Activated CD4-positive, alpha-beta T cell treated with anti-CD3 and anti-CD28 coated beads, Interleukin-2, amount 50 U/mL, for 1 hour (primary cell): ENCODE measurements at places on chromosomes 2 and 18.

- DNase-seq, result no peak
Measured at GRCh38 chr2:232142049-232142448, 180.5 kb downstream of the DIS3L2 start.

GRCh38 chr2:239482778-239483712 is 82.2 kb upstream of the HDAC4 start:
- DNase-seq, result no peak

- DNase-seq, result no peak
Measured at GRCh38 chr2:121613774-121614173, 35.5 kb downstream of the CLASP1 start.

DNA sequence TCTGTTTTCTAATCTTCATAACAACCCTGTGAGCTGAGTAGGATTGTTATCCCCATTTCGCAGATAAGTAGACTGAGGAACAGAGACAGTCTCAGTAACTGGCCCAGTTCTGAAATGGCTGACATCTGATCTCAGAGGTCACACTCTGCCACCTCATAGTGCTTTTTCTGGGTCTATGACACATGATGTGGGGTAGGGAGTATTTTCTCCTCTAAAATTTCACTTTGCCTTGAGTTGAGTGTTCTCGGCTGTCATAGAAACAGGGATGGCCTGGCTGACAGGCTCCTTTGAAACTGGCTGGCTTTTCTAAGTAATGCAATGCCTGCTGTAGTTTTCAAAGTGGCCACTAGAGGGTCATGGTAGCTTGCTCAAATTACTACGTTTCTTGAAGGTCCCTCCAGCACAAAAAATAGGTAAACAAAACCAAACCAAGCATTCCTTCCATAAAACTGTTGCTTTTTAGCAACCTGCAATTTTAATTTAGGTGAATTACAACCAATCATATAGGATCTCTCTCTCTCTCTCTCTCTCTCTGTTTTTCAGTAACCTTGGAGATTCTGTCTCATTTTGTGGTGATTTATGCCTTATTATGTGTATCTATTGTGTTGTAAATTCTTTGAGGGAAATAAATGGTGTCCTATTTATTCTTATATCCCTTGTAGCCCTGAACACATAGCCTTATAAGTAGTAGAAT is 84.2 kb upstream of the TTN start:
- peak; percentile 48 for DNase-seq

DNA sequence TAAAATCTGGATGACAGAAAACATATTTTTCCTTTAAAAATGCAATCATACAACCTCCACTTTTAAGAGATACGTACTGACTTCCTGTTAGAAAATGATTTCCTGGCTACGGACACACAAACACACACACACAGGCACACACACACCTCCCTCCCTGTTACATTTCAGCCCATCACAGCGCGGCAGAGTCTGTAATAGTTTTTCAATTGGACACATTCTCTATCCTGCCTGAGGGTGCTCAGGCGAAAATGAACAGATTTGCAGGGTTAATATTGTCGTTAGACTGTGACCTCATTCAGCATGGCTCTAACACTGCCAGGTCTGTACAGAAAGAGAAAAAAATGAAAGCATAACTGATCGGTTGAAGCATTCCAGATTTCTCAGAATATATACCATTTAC is 45.0 kb downstream of the KCTD1 start:
- no peak for DNase-seq

- DNase-seq, result no peak
Measured at GRCh38 chr2:37770797-37771196, 99.4 kb upstream of the CDC42EP3 start.

- no peak for DNase-seq
Measured at GRCh38 chr2:54360055-54360792, 95.9 kb upstream of the SPTBN1 start.

DNA sequence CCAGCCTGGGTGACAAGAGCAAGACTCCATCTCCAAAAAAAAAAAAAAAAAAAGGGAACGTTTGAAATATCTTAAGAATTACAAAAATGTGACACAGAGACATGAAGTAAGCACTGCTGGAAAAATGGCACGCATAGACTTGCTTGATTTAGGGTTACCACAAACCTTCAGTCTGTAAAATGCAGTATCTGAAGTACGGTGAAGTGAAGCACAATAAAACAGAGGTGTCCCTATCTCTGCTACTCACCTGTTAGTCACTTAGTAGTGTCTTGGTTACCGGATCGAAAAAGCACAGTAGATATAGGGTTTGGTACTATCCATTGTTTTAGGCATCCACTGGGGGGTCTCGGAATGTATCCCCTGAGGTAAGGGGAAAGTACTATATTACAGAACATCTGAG is 11.6 kb upstream of the GREB1L start:
- DNase-seq, result no peak

DNA sequence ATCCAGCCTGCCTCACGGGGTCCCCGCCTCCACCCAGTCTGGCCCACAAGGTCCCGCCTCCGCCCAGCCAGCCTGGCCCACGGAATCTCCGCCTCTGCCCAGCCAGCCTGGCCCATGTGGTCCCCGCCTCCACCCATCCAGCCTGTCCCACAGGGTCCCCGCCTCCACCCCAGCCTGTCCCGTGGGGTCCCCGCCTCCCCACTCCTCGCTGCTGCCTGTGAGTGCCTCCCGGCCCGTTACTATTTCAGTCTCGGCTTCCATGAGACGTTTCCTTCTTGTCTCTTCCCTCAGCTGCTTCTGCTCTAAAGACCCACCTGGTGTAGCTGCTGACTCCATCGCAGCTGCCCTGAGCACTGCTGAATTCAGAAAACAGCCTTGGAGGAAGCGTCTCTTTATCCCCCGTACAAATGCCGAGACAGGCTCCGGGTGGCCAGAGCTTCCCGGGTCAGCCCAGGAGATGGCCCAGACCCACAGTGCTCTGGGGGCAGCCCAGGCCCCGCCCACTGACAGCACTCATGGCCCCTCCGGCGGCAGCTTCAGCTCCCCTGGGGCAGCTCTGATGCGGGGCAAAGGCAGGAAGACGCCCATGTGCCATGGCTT is 69.8 kb downstream of the NFATC1 start:
- no peak for DNase-seq

- no peak for DNase-seq
Measured at GRCh38 chr2:232981356-232981755, 31.7 kb downstream of the NGEF start.

- DNase-seq, result no peak
Measured at GRCh38 chr2:64311948-64312621, 141.9 kb upstream of the LGALSL start.

- no peak for DNase-seq
Measured at GRCh38 chr2:144669196-144669987, 149.5 kb upstream of the ZEB2 start.

DNA sequence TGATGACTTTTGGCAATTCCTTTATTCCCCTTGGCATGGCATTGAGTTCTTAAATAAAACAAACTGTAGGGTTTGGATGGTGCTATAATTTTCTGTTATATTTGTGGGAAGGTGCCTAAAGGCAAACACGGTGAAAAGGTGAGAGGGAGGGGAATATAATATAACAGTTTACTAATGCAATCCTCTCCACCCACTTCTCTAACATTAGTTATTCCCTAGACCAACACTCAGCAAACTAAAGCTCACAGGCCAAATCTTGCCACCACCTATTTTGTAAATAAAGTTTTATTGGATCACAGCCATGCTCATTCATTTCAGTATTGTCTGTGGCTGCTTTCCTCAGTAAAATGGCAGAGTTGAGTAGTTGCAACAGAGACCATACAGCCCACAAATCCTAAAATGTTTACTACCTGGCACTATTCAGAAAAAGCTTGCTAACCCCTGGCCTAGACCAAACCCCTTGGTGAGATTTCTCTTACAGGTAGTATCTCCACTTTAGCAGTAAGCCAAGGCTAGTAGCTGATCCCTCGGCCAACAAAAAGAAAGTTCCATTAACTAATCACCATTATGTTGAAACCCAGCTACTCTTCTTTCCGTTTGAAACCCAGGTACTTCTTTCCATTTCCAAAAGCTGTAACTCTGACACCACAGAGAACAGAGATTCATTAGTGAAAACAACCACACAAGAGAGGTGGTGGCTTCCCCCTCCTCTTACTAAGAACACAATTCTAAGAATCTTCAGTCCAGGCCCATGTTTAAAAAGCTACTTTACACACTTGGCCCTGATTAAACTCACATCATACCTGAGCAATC is 136.1 kb upstream of the CHAC2 start:
- DNase-seq, result no peak

DNA sequence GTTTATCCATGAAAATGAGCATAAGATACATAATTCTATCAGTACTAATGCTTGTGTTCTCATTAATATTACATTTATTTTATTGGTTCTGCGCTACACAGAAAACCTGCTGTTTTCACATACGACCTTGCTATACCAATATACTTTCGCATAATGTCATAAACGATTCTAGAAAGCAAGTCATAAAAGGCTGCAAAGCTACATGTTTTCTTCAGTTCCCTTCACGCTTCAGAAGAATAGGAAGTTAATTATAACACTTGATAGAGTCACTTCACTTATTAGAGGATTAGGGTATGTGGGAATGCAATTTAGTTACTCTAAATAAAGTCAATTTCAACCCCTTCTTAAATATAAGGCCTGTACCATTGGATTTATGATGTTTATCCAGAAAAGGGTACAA is 29.0 kb downstream of the PSME4 start:
- no peak for DNase-seq

DNA sequence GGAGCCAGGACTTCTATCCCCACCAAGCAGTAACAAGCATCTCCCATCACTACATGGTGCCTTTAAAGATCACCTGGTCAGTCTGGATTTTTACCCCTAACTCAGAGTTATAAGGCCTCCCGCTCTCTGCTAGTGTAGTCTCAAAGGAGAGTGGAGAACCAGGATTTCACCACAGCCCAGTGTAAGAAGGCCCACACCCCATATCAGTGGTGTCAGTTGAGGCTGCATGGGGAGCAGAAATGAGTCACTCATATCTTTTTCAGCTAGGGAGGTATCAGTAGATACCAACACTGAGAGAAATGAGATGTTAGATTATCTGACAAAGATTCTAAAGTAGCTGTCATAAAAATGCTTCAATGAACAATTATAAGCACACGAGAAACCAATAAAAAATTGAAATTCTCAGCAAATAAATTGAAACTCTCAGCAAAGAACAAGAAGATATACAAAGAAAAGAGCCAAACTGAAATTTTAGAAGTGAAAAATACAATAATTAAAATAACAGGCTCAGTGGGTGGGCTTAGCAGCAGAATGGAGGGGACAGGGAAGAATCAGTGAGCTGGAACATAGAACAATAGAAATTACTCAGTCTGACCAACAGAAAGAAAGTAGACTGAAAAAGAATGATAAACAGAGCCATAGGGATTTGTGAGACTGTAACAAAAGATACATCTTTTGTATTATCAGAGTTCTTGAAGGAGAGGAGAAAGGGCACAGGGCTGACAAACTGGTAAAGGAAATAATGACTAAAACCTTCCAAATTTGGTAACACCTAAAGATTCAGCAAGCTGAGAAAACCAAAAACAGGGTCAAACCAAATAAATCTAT is 257.7 kb downstream of the ANAPC1 start:
- no peak for DNase-seq

GRCh38 chr18:78363556-78364387 is 615.8 kb upstream of the SALL3 start:
- no peak for DNase-seq

- no peak for DNase-seq
Measured at GRCh38 chr2:113328043-113328442, 49.3 kb upstream of the PAX8 start.

GRCh38 chr18:76518123-76518859 is 23.2 kb upstream of the ZNF516 start:
- DNase-seq, result no peak

DNA sequence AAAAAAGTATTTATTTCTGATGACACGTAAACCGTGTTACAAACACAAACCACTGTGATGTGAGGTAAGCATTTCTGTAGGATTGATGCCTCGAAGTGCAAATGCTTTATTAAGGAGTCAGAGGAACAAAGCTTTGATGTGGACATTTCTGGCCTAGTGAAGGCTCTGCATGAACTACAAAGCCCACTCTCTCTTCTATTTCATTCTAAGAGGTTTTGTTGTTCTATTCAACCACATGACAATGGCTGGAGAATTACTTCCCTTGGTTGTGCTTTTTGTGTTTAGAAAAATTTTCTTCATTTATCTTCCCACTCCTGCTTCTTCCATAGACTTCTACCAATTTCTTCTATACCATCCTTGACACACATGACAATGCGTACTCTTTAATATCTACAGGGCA is 125.7 kb upstream of the CCDC195 start:
- no peak for DNase-seq

GRCh38 chr2:62660582-62661262 is 44.8 kb upstream of the EHBP1 start:
- no peak for DNase-seq

- no peak for DNase-seq
Measured at GRCh38 chr2:240452462-240453256, 17.2 kb downstream of the GPC1 start.

DNA sequence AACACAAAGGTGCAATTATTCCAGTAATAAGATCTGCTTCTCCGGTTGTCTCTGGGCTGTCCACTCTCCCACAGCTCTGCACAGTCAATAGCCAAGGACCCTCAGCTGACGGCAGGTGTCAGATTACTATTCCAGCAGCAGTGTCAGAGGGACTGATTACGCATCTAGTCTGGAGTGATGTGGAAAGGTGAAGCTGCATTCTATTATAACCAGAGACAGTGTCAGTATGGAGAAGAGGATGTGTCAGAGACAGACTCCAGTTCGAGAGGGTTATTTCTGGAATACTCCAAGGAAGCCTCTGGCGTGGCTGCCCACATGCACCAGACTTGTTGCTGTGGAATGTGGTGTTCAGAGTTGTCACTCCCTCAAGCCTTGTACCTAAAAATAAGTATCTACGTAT is 163.6 kb upstream of the TMEM200C start:
- no peak for DNase-seq

DNA sequence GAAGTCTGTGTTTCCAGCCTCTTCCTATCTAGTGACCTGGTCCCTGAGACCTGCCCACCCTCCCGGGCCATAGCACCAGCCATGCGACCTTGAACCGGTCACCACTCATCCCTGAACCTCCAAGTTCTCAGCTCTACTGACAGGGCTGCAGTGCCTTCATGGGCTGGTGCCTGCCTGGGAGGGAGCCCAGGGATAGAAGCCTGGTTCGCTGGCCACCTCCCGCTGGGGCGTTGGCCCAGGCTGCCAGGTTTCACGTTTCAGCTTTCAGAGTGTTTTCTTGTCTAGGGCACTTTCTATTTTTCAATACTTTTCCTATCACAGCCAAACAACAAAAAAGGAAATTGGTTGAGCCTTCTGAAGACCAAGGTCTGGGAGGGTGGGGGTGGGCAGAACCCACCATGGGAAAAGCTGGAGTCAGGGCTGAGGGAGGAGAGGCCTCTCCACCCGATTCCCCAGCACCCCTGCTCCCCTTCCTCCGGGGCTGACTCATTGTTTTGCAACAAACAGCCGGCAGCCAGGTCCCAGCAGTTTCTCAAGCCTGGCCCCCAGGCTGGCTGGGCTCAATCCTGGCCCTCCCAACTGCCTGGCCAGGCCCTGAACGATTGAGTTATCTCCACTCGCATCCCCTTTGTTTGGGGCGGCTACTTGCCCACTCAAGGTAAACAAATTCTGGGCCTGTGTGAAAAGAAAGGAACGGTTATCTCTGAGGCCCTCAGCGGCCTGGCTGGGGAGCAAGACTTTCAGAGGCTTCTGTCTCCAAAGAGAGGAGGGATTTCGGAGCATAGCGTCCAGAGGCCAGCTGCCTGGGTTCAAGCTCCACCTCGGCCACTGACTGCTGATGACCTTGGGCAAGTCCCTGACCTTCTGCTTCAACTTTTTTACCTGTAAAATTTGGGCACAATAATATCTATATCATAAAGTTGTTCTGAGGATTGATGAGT is 47.5 kb downstream of the ZFP36L2 start:
- DNase-seq, result peak; percentile 50
